Muscle of arm (tissue), 14 donors: ENCODE measurements at places on chromosomes 6 and 20.

- DNase-seq = no peak
Observed at GRCh38 chr20:40293740-40294139, 395.3 kb downstream of the MAFB start.

DNA sequence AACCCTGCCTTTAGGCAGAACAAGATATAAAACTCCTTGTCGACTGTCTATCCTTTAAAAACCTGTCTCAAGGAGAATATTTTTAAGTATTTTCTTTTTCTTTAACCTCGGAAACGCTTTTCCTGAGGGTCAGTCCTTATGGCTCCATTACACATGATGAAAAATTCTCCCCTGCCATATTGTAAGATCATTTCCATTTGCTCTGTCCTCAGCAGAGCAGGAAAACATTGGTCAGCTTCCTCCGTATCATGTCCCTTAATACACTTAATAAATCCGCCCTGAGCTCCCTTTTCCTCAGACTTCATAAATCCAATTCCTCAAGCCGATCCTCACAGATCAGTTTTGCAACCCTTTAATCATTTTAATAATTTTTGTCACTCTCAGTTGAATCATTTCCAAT is 234.5 kb upstream of the AGPAT4 start:
- no peak for DNase-seq

- DNase-seq = no peak
Observed at GRCh38 chr6:14046476-14047068, 71.0 kb upstream of the CD83 start.

- DNase-seq = peak; percentile 41
Observed at GRCh38 chr6:110053395-110054240, 75.5 kb downstream of the GPR6 start.

DNA sequence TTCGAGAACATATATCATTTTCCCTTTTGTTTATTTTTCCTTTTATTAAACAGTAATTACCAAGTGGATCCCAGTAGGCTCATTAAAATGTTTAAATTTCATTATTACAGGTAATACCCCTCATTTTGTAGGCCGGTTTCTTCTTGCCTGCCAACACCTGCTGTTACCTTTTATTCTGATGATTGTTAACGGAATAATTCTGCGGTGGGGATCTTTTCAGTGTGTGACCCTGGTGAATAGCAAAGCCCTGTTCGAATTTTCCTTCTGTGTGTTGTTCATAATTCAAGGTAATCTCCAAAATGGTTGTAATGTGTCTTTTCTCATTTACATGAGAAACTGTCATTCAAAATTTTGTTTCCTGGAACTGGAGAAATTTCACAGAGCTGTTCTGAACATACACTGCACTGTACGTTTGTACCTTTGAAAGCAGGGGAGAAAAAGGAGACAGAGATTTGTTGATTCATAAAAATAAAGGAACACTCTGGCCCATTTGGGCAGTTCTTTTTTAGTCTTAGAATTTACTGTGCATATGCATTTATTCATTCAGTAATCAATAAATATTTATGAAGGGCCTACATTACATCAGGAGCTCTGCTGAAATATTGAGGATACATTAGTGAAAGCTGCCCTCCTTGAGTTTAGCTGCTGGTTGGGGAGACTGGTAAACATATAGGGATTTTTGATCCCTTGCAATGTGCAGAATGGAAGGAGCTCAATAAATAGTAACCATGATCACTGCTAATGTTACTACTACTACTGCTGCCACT is 502.0 kb downstream of the QKI start:
- DNase-seq = no peak
